ENCODE measurements at places on chromosomes 11 and 22.
A peak's percentile ranks its signal among the peaks of the same experiment; 100 is the strongest.

- no peak for DNase-seq
These were observed 186.0 kb upstream of the CTSC start for GRCh38 chr11:88523386-88524071.

GRCh38 chr11:119797736-119798135, 68.7 kb upstream of the NECTIN1 start:
- DNase-seq: no peak

- peak; percentile 33 for DNase-seq
These were observed 138.8 kb upstream of the SORL1-AS1 start for GRCh38 chr11:121591405-121592033.

DNA sequence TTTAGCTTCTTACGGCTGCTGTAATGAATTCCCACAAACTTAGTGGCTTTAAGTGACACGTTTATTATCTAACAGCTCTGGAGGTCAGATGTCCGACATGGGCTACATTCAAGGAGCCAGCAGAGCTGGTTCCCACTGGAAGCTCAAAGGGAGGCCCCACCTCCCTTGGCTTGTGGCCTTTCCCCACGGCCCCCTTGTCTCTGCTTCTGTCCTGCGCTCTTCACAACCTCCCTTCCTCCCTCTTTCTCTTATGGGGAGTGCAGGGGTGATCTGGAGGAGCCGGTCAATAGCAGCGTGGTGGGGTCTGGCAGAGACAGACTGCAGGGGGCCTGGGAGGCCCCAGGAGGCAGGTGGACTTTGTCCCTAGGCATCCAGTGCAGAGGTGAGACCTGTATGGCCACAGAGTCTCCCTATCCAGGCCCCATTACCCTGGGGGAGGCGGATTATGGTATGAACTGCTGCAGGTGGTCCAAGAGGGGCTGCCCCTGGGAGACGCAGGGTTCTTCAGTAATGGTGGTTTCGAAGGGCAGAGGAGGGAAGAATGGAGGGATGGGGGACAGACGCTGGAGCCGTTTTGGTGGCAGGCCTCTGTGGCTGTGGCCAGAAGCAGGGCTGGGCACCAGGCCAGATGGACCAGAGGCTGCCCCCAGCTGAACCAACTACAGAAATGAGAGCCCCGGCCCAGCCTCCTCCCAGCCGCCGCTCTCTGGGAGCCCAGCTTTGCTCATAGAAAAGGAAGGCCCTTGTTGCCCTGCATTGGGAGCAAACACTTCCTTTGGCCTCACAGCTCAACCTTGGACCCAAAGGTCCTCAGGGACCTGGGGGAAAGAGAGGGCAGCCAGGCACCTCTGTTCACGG, 30.7 kb upstream of the KCNQ1OT1 start:
- DNase-seq: no peak

DNA sequence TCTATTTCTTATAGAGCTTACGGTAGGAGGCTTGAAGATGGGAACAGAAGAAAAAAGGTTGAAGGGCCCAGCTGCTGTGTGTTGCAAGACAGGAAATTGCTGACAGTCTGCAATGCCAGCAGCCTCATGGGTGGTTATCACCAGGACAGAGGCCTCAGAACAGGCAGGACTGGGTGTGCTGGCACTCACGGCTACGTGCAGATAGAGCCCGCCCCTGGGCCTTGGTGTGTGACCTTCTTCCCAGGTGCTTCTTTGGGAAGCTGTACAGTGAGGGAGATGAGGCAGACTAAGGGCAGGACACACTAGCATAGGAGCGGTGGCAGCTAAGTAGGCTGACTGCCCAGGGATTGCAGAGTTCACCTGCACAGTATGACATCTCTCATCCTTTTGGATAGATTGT, 12.6 kb downstream of the PRAME start:
- no peak for DNase-seq

- no peak for DNase-seq
These were observed 2.2 kb downstream of the MADD start for GRCh38 chr11:47271961-47272661.

DNA sequence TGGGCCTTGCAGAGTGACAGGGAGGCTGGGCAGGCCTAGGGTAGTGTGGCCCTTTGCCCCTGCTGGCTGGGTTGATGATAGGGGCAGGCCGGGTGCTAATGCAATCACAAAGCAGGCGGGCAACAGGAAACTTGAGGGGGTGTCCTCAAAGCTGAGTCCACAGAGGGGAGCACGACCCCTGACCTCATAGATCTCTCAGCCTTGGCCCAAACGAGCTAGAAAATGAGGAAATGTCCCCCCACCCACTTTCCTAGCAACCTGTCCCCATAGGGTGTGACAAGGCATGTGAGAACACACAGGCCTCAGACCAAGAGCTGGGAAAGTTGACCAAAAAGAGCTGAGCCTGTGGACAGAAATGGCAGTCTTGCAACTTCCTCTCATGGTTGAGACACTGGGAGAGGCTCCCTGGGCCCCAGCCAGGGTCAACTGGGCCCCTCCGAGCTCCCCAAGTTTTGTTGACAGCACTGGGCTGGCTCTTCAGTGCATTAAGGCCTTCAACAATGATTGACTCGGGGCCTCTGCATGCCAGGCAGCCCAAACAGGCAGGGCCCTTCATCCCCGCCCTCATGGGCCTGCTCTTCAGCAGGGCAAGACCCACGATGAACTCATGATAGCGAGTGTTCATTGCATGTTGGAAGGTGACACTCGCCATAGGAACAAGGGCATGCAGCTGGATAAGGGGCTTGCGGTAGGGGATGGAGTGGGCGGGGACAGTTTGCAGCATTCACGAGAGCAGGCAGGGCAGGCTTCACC, 9.8 kb upstream of the SPI1 start:
- DNase-seq: no peak

DNA sequence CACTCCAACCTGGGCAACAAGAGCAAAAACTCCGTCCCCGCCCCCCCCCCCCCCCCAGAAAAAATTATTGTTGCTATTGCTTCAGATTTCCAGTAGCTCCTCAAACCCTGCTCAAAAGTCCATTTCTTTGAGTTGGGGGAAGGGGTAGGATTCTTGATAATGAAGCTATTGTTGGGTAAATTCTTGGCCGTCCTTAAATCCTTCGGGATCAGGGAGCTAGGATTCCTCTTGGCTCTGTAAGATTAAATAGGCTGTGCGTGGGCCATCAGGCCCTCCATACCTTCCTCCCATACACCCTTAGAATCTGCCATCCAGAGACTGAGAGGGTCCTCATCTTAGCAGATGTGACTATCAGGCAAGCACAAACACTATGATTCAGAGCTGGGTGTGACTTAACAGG, 16.4 kb downstream of the YWHAH start:
- no peak for DNase-seq

- no peak for DNase-seq
These were observed 294.0 kb upstream of the CTSC start for GRCh38 chr11:88631497-88631896.

DNA sequence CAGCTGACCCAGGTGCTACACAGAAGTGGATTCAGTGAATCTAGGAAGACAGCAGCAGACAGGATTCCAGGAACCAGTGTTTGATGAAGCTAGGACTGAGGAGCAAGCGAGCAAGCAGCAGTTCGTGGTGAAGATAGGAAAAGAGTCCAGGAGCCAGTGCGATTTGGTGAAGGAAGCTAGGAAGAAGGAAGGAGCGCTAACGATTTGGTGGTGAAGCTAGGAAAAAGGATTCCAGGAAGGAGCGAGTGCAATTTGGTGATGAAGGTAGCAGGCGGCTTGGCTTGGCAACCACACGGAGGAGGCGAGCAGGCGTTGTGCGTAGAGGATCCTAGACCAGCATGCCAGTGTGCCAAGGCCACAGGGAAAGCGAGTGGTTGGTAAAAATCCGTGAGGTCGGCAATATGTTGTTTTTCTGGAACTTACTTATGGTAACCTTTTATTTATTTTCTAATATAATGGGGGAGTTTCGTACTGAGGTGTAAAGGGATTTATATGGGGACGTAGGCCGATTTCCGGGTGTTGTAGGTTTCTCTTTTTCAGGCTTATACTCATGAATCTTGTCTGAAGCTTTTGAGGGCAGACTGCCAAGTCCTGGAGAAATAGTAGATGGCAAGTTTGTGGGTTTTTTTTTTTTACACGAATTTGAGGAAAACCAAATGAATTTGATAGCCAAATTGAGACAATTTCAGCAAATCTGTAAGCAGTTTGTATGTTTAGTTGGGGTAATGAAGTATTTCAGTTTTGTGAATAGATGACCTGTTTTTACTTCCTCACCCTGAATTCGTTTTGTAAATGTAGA, 1.7 kb downstream of the MALAT1 start:
- no peak for DNase-seq

GRCh38 chr22:25147642-25147928, 52.1 kb upstream of the CRYBB3 start:
- DNase-seq: no peak

- DNase-seq: no peak
These were observed 17.8 kb downstream of the PRR5 start for GRCh38 chr22:44719586-44720368.

DNA sequence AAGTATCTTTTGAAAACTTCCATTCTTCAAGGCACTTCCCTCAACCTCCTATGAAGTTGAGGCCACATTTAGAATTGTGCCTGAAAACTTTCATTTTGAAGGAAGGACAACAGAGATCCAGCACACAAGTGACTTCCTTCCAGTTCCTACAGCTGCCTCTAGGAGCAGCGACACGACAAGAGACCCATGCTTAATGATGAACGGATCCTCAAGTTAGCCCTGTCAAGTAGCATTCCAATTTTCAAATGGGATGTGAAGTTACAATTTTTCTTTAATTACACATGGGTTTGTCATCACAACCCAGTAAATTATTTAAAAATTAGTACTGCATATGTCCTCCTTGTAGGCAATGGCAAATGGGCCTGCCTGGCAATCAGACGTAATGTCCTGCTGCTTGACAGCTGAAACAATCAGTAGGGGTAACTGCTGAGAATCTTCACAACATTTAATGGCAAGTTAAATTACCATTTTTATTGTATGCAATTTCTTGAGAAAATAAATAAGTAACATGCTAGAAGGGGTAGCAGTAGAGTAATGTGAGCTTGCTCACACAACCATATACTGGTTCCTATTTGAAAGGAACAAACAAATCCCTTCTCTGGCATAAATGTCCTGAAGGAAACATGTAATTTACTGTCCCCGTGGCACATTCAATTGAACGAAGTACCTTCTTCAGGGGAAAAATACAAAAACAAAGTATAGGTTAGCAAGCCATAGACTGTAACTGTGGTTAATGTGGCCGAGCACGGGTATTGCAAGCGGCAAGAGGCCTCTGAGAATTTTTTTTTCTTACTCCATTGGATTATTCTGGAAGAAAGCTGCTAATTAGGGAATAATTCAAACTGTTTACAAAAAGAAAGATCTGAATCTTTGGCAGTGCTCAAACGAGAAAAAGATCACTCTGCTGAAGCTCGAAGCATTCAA, 288.3 kb downstream of the CADM1 start:
- DNase-seq: no peak

DNA sequence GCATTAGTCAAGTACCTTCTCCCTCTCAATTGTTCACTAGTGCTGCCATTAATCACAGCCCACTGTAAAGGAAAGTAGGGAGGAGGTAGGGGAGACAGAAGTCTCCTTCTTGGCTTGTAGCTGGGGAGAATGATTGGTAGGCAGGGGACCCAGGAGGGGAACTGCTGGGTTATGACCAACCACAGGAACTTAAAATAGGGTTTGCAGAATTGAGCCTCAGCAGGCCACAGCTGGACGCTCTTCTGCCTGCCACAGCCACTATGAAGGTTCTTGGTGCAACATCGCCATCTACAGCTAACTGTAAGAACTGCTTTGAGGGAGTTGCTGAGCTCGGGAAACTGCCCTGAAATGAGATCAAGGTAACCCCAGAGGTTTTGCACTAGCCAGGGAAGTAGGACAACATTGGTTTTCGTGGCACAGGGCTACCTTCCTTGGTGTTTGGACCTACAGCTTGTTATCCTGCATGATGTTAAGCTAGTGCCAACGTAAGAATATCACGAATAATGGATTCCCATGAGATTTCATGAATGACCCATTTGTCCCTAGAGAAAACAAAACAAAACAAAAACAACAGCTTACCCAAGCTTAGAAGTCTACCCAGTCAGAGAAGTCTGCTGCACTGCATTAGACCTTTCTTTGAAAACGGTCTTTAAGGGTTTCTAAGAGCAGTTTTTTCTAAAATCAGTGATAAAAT, 787.1 kb upstream of the API5 start:
- no peak for DNase-seq
